ENCODE measurements at places on chromosomes 4 and X.

DNA sequence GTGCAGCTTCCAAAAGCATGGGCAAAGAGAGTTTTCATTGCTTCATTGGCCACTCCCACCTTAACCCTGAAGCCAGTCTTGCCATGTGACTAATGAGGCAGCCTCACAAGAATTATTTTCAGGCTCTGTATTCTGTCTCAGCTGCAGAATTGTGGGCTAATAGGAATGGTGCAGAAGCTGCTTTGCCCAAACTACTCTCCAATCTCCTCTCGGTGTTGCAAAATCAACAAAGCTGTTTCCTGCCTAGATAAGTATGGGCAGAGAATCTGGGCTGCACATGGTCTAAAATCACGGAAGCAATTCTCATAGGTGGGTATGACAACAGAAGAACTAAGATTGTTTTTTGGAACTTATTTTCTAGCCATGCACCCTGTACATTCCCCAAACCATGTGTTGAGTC, 31.4 kb downstream of the PPP1R2C start:
- no peak for DNase-seq

DNA sequence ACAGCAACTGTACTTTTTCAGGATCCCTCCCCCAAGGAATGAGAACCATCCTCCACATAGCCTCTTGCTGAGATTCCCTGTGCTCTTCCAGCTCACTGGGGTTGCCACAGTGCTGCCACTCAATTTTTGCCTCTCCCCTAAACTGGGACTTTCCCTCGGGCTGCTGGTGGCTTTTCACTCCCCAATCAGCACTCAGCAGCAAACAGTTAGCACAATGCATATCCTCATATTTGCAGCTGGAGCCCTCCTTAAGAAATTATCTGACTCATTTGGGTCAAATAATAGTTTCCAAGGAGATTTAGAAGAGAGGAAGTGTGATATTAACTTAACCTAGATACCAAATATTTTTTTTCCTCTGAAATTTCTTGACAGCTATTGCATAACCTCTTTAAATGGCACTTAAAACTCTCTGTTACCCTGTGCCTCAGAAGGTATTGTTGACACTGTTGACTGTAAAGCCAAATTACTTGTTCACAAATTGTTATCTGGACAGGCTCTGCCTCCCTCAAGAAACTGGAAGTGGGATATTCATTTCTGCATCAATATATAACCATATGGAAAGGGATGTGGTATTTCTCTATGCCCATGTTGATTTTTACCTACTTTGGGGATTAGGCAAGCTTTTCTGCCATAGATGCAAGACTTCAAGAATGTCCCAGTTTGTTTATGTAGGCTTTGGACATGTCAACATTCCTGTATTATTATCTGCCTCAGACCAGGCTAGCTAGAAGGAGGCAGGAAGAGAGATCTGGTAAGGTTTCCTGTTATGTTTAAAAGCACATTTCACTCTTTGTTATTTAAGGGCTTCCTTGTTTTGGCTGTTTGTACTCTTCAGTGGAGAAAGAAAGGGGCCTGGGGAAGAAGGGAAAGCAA, 58.0 kb downstream of the SEPTIN11 start:
- no peak for DNase-seq

DNA sequence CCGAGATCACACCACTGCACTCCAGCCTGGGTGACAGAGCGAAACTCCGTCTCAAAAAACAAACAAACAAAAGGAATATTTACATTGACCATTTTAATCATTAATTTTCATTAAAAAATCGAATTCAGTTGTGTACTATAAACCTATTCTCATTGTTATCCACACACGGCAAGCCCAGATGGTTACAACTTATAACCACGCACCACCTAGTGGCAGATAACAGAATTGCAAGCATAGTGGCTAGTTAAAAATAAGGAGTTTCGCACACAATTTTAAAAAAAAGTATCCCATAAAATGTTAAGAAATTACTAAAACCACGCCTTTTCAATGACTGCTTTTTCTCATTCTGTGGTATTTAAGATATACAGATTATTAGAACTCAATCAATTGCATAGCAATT, 25.4 kb downstream of the MBNL3 start:
- no peak for DNase-seq

DNA sequence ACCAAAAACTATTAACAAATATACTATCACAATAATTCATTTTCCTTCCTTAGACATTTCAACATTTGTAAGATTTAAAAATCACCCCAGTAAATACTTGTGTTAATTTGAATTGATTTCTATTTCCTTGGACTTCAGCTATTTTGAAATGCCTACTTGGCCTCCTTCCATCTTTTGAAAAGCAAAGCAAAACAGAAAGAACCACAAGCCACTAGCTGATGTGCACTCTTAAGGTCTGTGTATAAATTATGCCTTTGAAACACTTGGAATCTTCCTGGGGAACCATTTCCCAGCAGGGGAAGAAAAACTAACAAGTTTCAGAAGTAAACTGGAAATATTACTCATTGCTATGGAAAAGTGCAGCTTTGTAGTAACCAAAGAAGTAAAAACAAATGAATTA, 139.8 kb downstream of the CLCN4 start:
- no peak for DNase-seq

GRCh38 chr4:121009578-121010478, 62.5 kb downstream of the NDNF start:
- DNase-seq: no peak

GRCh38 chrX:65926095-65927019, 113.5 kb downstream of the VSIG4 start:
- no peak for DNase-seq

DNA sequence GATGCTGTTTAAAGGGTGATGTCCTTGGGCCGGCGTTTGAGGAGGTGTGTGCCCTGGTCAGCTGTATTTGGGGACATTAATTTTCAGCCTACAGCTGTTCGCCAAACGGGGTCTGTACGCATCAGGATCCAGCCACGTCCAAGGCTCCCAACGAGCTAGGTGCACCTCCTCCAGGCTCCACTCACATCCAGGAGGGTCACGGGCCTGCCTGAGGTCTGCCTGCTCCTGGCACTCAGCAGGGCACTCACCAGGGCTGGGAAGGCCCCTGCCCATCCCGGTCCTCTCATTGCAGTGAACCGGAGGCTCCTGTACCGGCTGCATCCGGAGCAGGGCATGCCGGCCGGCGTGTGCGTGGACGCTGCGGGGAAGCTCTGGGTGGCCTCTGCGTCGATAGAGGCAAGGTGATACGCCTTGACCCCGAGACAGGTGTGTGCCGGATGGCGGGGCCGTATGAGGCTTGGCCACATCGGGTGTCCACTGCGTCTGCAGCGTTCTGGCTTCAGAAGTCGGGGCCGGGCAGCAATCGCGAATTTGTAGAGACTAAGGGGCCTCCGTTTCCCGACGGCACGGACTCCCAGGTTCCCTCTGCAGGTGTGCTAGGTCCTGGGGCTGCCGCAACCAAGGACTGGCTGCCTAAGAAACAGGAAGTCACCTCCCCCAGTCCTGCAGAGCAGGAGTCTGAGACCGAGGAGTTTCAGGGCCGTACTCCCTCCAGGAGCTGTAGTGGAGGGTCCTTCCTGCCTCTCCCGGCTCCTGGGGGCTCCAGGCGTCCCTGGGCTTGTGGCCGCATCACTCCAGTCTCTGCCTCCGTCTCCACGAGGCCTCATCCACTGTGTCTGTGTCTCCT, 27.5 kb upstream of the PLCXD1 start:
- DNase-seq: no peak

DNA sequence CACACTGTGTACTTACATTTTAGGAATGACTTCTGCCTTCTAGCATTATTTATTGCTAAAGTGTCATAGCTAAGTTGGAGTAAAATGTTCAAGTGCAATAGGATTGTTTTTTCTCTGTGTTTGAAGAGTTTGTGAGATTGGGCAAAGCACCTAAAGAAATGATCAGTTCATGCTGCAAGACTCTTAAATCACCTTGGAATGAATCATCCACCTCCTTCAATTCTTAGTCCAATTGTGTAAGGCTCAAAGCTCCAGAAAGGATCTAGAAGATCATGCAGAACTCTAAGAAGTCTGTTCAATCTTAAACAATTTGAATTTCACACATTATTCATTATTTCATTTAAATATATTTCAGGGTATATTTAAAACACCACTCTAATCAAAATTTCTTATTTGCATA, 137.1 kb downstream of the AMELX start:
- no peak for DNase-seq

DNA sequence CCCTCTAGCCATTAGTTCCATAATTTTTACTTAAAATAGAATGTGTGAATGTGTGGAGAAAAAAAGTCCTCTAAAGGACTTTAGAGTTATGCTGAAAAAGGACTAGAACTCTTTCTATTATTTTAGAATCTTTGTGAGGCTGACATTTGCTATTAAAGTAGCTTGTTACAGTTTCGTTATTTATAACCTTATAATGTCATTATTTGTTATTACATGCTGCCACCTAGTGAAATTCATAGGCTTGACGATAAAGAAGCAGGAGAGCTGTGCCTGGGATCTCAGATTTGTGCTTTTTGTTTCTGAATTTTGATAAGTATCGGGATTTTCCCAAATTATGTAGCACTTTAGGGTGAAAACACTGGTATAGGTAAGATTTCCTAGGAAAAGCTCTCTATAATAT, 38.5 kb upstream of the TAPT1 start:
- no peak for DNase-seq

DNA sequence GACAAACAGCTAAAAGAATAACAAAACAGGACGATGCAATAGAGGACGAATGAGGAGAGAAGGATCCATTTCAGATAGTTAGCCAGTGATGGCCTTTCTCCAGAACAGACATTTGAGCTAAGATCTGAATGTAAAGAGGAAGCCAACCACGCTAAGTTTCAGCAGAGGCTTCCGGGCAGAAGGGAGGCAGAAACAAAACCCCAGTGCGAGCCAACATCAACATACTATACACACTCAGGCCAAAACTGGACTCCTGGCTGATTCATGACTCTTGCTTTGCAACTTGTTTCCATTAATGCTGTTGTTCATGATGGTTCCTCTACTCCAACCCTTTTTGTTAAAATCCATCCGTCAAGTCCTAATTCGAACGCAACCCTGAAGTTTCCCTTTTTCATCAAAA, 730.3 kb downstream of the TRIML1 start:
- no peak for DNase-seq

GRCh38 chr4:5845035-5845905, 47.6 kb downstream of the CRMP1 start:
- no peak for DNase-seq

GRCh38 chr4:5973033-5973432, 45.2 kb downstream of the C4orf50 start:
- no peak for DNase-seq

DNA sequence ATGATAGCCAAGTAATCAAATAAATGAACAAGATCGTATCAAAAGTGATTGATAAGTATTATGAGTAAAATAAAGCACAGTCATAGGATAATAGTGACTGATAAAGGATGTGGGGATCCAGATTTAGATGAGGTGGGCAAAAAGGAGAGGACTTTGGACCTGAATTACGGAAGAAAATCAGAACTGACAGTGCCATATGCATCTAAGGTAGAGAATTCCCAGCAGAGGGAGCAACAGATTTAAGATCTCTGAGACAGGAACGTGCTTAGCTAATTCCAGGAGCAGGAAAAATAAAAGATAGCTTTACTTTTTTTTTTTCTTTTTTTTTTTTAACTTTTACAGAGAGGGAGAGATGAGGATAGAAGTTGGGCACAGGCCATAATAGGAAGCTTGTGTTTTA, 189.9 kb downstream of the NWD2 start:
- DNase-seq: no peak

DNA sequence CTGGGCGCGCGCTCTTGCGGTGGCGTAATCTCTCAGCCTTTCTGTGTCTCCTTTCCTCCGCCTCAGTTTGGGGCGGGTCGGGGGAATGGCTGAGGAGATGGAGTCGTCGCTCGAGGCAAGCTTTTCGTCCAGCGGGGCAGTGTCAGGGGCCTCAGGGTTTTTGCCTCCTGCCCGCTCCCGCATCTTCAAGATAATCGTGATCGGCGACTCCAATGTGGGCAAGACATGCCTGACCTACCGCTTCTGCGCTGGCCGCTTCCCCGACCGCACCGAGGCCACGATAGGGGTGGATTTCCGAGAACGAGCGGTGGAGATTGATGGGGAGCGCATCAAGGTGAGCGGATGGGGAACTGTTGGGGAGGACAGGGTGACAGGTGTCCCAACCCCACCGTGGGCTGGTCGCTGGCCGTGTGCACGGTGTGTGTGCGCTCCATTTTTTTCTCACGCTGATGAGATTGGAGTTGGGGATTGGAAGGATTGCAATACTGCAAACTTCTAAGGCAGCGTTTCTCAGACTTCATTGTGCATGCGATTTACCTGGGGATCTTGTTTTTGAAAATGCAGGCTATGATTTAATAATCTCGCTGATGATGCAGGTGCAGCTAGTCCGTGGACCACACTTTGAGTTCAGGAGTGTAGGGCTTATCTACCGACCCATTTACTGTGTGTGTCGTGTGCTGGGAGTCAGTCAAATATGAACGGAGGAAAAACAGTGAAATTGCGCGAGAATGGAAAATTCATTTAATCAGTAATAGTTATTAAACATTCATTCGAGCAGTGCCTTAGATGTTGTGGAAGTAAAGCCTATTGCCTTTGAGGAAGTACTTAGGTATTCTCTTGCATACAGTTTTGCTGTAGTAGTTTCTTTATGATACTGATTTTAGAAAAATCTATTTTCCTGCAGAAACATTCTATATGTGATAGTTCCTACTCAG, at the start of gene RAB33B:
Gene RAB33B (plus strand): TSS at position 11 of the 935 bp plus-strand sequence. CDS start 75 bp downstream, at position 86.
- DNase-seq: no peak

- no peak for DNase-seq
These were observed 48.5 kb downstream of the MAMLD1 start for GRCh38 chrX:150411656-150412055.

- no peak for DNase-seq
These were observed 80.5 kb downstream of the NHSL2 start for GRCh38 chrX:71991164-71991563.

- DNase-seq: no peak
These were observed 296.2 kb downstream of the INPP4B start for GRCh38 chr4:142549726-142550463.

GRCh38 chr4:73340917-73341316, 63.2 kb upstream of the ALB start:
- DNase-seq: no peak

DNA sequence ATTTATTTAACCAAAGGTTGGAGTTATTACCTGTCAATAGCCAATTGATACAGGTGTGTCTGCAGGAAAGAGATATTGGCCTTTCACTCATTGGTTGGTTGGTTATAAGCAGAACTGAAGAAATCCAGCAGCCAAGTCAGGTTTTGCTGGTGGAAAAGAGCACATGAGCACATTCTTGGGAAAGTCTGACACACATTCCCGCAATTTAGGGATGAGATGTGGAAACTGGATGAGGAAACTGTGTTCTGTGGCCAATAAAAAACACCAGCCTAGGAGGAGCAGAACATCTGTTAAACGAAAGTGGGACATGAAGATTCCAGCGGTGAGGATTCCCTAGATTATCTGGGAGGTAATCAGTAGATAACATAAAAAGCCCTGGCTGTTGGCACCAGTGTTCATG, 567.4 kb upstream of the CPEB2 start:
- DNase-seq: no peak

- no peak for DNase-seq
These were observed 39.8 kb downstream of the IL15 start for GRCh38 chr4:141676087-141676670.

GRCh38 chr4:37935026-37935425, 25.2 kb upstream of the PTTG2 start:
- DNase-seq: no peak

Data from activated CD4-positive, CD25-positive, alpha-beta regulatory T cell treated with anti-CD3 and anti-CD28 coated beads, Interleukin-2, amount 50 U/mL, for 16 hours (primary cell).